ENCODE measurements at places on chromosomes 3 and 15. TPM values are rescaled to one million over a fixed set of nuclear protein-coding genes. Genes with fewer than 3 reads are reported as not detected.

The ROPN1 gene
- 0.22 TPM for total RNA-seq

The GOLGA6L25 gene
- total RNA-seq: not detected

The SLC22A13 gene
- 0.86 TPM for total RNA-seq

The FOXL2 gene
- 0.11 TPM for total RNA-seq

The TERB2 gene
- total RNA-seq: not detected

The THAP10 gene
- 2.4 TPM for total RNA-seq

The HACD2 gene
- 30.1 TPM for total RNA-seq

The RAB6B gene
- total RNA-seq: 0.78 TPM

The LRRN1 gene
- 1.4 TPM for total RNA-seq

The ABHD10 gene
- 34.5 TPM for total RNA-seq

The MLH1 gene
- total RNA-seq: 55.9 TPM

The SLC12A1 gene
- total RNA-seq: not detected

The PPIB gene
- 858 TPM for total RNA-seq

The ESYT3 gene
- total RNA-seq: 2.2 TPM

The CFAP100 gene
- not detected for total RNA-seq

The MUC20 gene
- 1.6 TPM for total RNA-seq

The ZNF621 gene
- 29.3 TPM for total RNA-seq

The RYR3 gene
- not detected for total RNA-seq

The SEMA3B gene
- 16.5 TPM for total RNA-seq

The C3orf22 gene
- not detected for total RNA-seq

The HIGD2B gene
- not detected for total RNA-seq

The RASL12 gene
- total RNA-seq: 0.52 TPM

The STRIT1 gene
- total RNA-seq: not detected

The GABRG3 gene
- total RNA-seq: not detected

The DZIP1L gene
- 32.0 TPM for total RNA-seq

The GCNT3 gene
- 5.8 TPM for total RNA-seq

The TMEM108 gene
- total RNA-seq: not detected

The PLS1 gene
- 0.26 TPM for total RNA-seq

The AADACL2 gene
- not detected for total RNA-seq

The C3orf49 gene
- total RNA-seq: not detected

The STXBP5L gene
- not detected for total RNA-seq

The USP50 gene
- 0.54 TPM for total RNA-seq

The SPINT1 gene
- total RNA-seq: 0.26 TPM

The CD86 gene
- total RNA-seq: not detected

The SKIC8 gene
- total RNA-seq: 47.2 TPM

The C3orf20 gene
- total RNA-seq: 0.13 TPM

The CCR8 gene
- not detected for total RNA-seq

The LARP6 gene
- total RNA-seq: 56.9 TPM

The PPARG gene
- total RNA-seq: 3.1 TPM

The PLOD2 gene
- total RNA-seq: 345 TPM

The GATA2 gene
- total RNA-seq: 2.7 TPM

The STRC gene
- 0.32 TPM for total RNA-seq

The GOLGA6L4 gene
- total RNA-seq: 1.4 TPM

The GOLIM4 gene
- total RNA-seq: 59.2 TPM
